NCI-H774 (cell line): ENCODE measurements at places on chromosomes 1 and 21.
A peak's percentile ranks its signal among the peaks of the same experiment; 100 is the strongest.

DNA sequence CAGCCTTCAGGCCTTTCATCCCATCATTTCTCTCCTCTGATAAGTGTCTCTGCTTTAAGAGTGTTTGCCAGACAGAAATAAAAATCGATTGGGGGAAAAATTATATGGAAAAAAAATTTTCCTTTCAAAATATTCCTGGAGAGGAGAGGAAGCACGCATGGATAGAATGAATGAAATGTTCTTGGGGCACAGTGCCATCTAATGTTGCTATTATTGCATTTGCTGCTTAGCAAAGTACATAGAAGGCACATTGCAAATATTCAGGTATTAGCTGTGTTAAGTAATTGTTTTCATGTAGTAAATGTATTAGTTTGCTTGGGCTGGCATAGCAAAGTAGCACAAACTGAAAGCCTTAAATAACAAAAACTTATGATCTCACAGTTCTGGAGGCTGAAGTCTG is 18.1 kb downstream of the B3GALT5 start:
- no peak for DNase-seq

GRCh38 chr21:36229181-36229580 is 72.6 kb downstream of the DOP1B start:
- no peak for DNase-seq

DNA sequence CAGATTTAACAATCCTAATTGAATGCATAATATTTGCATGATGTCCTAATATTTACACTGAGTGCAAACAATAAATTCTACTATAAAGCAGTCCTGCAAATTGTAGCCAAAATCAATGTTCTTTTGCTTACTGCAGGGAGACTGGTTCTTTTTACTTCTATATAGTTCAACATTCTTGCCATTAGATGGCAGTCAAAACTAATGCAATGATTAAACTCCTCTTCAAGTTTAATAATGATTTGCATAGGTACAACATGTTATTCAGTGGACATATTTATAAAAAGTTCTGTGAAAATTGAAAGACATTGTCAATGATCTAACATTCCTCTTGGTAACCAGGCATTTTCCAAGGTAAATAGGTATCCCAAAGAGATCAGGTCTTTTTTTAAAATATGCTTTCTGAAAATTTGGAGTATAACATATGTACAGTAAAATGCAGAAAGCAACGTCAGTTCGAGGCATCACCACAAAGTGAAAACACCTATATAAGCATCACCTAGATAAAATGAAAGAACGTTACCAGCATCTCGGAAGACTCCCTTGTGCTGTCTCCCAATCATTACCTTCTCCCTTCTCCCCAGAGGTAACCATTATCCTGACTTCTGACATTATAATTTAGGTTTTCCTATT is 9.8 kb upstream of the FNBP1L start:
- peak; percentile 29 for DNase-seq

- no peak for DNase-seq
These were observed 14.4 kb downstream of the KIRREL1 start for GRCh38 chr1:158007667-158008386.

GRCh38 chr1:66831529-66832239 is 30.6 kb upstream of the INSL5 start:
- DNase-seq, result no peak

DNA sequence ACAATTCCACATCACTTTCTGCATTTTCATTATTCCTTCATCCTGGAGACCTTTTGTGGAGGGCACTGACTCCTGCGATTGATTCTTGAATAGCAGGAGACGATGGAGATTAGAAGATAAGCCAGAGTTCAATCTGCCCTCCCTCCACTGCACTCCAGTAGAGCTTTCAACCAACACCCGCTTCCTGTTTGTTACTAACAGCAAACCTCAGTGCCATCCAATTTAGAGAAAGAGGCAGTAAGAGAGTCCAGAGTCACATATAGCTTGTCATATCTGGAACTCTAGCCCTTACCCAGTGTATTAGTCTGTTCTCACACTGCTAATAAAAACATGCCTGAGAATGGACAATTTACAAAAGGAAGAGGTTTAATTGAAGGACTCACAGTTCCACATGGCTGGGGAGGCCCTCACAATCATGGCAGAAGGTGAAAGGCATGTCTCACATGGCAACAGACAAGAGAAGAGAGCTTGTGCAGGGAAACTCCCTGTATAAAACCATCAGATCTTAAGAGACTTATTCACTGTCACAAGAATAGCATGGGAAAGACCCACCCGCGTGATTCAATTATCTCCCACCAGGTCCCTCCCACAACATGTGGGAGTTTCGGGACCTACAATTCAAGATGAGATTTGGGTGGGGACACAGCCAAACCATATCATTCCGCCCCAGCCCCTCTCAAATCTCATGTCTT is 55.9 kb downstream of the PCBP3 start:
- no peak for DNase-seq

DNA sequence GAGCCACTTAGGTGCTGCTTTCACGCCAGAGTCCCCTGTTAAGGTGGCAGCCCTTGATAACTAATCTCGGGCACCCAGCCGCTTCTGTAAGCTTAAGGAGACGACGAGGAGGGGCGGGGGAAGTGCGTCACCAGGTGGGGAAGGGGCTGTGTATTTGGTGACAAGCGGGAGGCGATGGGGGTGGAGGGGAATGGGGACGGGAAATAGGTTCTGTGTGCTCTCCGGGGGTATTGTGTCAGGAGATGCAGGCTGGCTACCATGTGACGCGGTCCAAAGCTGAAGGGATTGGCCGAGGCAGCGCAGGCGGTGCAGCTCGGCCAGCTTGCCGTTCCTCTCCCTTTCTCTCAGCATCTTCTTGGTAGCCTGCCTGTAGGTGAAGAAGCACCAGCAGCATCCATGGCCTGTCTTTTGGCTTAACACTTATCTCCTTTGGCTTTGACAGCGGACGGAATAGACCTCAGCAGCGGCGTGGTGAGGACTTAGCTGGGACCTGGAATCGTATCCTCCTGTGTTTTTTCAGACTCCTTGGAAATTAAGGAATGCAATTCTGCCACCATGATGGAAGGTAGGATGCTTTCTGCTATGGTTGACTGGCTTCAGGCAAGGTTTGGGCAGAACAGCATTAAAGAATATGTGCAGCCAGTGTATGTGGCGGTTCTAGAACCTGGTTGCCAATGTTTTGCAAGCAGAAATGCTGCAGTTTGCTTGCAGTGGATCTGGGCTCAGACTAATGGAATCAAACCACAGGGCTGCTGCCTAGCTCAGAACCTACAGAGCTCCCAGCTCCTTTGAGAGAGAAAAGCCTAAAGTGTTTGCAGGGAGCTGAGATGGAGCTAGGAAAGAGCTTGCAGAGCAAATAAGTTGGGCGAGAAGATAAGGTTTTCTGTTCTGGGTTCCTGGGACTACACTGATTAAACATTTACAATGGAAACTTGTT is at the start of gene SGIP1:
Gene SGIP1 (plus strand): TSS at position 350 of the 937 bp plus-strand sequence. CDS start 206 bp downstream, at position 556.
- no peak for DNase-seq

- no peak for DNase-seq
These were observed 226.6 kb downstream of the KCNH1 start for GRCh38 chr1:210907251-210907805.

DNA sequence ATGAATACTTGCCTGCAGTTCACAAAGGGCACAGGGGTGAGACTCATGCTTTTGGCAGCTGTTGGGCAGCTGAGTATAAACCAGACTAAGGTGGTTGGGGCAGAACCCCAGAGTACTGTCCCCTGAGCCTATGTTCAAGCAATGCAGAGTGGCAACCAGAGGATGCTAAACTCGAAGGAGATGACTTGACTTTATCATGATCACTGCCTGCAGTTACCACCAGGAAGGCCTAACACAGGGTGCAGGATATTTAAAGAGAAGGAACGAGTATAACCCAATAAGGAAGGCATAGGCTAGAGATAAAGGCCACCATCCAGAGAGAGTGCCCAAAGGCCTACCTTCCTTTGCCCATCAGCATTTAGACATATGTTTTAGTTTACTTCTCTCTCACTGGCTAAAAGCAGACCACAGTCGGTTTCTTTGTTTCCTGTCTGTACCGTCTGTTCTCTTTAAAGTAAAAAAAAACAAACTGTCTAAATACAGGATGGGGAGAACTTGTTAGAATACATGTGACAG is 83.3 kb downstream of the MPZL1 start:
- DNase-seq, result no peak

- no peak for DNase-seq
These were observed 45.6 kb downstream of the ZZZ3 start for GRCh38 chr1:77636864-77637263.

GRCh38 chr1:117017062-117017461 is 15.5 kb downstream of the CD101 start:
- no peak for DNase-seq

DNA sequence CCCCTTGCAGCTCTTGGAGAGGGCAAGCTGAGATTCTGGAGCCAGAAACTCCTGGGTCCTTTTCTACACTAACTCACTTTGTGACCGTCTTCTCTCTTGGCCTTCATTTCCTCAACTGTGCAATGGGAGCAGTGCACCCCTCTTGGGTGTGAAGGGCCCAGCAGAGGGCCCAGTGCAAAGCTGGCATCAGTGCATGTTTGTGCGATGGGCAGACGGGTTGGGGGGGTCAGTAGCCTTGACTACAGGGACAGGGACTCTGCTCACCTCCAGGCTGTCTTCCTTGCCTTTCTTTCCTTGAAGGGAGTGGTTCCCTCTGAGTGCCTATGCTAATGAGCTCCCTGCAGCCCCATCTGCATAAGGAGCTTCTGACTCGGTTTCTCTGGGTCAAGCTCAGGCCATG is 51.0 kb downstream of the EDN2 start:
- no peak for DNase-seq

- DNase-seq, result no peak
These were observed 231.3 kb upstream of the USP25 start for GRCh38 chr21:15498455-15498854.

GRCh38 chr1:200314085-200314750 is 95.6 kb downstream of the ZNF281 start:
- DNase-seq, result no peak

- no peak for DNase-seq
These were observed 432.2 kb downstream of the PCP4 start for GRCh38 chr21:40299451-40299850.

DNA sequence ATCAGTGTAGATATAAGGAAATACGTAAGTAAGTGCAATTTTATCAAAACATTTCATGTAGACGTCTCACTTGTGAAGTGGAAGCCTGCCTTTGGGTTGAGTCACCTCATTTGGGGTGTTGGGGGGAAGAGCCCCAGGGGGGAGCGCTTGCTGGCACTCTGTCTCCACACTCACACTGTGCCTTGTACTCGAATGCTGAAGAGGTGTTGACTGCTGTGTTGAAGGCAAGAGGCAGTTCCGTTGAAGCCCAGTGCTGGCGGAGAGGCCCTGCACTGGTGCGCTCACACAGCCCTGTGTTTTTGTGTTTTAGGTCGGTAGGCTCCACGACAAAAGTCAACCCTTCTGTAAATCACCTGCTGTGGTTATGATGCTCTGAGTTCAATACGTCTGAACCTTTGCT is 131.9 kb upstream of the COL6A1 start:
- DNase-seq, result no peak

- no peak for DNase-seq
These were observed 315.9 kb downstream of the ST6GALNAC3 start for GRCh38 chr1:76390456-76390855.

- DNase-seq, result no peak
These were observed 171.9 kb downstream of the IGSF21 start for GRCh38 chr1:18279351-18280074.

DNA sequence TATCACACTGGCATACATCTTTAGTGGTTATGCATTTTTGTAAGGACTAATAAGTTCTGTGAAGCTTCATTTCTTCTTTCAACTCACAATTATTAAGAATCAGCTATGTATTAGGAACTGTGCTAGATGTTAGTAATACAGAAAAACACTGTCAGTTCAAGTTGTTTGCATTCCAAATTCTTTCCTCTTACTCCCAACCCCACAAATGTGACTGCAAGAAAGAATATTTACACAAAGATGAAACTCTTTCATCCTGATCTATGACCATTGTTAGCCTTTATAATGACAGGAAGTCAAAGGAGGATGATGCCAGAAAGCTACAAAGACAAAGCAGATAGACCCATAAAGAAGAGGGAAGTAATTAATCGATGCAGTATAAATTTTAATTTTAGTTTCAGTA is 21.0 kb upstream of the GADD45A start:
- no peak for DNase-seq

GRCh38 chr1:28173151-28173979 is 3.1 kb downstream of the PTAFR start:
- DNase-seq, result no peak

- no peak for DNase-seq
These were observed 10.4 kb downstream of the IBA57 start for GRCh38 chr1:228176024-228176395.

GRCh38 chr21:46121286-46122221 is 23.6 kb downstream of the COL6A2 start:
- no peak for DNase-seq

GRCh38 chr1:222975472-222976122 is 160.8 kb downstream of the DISP1 start:
- DNase-seq, result no peak

DNA sequence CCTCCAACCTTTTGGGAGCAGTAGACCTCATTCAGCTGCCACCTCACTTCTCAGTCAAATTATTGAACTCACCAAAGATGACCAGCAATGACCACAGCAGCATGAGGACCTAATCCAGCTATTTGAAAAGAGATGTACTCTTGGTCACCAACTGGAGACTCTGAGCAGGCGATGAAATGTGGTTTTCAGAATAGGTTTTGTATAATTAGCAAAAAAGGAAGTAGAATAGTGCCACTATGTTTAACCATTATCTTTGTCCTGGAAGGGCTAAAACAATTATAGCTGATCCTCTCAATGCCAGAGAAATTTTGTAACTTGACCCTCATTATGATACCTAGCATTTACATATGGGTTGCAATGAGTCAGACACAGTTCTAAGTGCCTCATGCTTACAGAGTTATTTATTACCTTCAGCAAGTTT is at the start of gene FCRL2:
Gene FCRL2 (minus strand): TSS at position 162 of the 421 bp plus-strand sequence. CDS start 59 bp downstream, at position 103.
- no peak for DNase-seq

DNA sequence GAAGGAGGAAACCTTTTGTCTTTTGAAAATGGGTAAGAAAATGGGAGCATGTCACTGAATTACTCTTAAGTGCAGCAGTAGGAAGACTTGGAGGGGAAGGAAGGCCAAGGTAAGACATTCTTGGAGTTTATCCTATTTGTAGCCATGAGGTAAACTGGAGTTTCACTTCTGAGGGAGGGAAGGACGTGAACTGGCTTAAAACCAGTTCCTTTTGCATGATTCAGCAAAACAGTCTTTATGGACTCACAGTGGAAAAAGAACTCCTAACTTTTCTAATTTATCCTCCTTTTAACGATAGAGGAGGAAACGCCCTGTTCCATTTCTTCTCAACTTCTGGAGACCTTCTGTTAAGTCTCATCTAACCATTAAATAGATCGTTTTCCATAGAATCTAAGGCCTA is 2.5 kb downstream of the PRDX6 start:
- DNase-seq, result no peak

DNA sequence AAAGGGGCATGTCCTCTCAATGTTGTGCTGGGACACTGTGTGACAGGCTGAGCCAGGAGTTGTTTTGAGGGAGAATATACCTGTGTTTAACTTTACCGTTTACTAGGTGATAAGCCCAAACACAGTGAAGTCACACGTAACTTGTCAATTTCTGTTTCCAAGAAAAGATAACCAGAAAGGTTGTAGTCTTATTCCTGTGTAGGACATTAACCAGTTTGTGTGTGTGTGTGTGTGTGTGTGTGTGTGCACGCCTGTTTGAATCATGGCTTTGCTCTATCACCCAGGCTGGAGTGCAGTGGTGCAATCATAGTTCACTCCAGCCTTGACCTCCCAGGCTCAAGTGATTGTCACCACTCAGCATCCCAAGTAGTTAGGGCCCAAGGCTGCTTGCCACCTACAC is 83.6 kb downstream of the MRPS6 start:
- DNase-seq, result no peak

GRCh38 chr1:189205863-189206262 is 1271.8 kb downstream of the BRINP3 start:
- no peak for DNase-seq
